Stromal cell of bone marrow (primary cell): ENCODE measurements at places on chromosomes 3 and 15.
A peak's percentile ranks its signal among the peaks of the same experiment; 100 is the strongest.

DNA sequence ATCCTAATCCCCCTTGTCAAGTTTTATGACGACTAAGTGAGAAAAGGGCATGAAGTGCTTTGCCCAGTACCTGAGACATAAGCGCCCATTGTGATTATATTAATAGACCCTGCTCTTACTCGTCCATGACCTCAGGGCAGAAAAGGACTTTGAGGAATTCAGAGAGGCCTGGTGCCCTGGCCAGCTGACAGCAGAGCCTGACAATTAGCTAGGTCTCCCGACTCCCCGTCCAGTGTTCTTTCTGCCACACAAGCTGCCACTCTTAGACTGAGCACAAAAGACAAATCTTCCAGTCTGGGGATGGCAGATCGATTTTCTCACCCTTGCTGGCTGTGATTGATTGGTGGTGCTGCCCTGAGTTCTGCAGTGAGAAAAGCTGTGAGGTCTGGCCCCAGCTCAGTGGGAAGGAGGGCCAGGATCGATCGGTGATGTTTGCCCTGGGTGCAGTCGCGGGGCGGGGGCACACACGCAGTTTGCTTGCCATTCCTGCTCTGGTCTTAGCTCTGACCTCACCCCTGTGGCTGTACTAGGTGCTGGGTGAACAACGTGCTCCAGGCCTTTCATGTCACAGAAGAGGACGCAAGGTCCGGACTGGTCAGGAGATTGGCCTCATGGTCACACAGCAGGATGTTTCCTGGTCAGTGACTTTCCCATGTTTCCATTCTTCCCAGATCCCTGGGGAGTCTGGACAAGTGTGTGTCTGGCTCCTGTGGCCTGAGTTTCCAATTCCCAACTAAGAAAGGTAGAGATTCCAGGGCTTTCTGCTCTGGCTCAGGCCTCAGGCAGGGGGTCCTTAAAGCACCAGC lies 67.4 kb upstream of the TLE3 start:
- no peak for DNase-seq

DNA sequence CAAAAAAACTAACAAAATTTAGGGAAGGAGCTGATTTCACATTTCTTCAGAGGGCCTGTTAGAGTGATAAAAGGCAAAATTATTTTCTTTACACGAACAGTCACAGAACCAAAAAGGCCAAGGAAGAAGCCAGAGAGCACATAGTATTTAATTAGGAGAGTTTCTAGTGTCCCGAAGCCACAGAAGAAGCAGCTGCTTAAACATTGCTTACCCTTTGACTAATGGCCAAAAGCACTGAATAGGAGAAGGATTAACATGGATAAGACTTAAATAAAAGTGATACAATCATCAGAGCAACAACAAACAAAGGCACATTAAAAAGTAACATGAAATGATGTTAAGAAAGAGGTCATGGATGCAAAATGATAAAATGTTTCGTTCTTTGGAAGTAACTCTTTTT lies 98.6 kb downstream of the CHL1 start:
- no peak for DNase-seq

DNA sequence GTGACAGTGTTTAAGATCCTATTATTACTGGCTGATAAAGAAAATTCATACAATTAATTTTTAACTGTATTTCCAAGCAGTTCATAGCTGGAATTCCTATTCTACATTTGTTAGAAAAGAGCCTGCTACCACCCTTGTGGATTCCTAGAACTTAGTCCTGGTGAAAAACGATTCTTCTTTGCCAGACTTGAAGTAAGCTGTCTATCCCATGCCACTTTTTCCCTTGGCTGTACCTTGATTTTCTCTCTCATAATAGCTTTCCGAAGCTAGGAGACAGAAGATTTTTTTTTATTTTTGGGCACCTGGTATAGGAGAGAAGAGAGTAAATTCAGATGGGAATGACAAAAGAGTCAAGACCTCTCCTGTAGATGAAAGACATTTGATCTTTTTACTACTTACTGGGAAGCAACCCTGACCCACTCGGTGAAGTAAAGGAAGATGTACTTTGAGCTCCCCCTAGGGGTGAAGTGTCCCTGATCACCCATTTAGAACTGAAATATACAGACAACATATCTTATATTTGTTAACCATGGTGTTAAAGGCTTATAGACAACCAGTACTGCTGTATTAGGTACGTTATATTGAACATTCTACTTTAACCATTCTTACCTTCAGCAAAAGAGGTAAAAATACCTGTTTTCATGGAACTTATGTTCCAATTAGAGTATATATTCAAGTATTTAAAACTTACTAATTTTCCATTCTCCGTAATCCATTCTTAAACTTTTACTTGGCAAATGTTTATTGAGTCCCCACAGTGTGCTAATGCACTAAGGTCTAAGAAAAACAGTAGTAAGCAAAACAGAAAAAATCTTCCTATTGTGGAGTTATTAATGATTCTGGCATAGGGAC lies 36.2 kb upstream of the C3orf38 start:
- peak; percentile 60 for DNase-seq

- no peak for DNase-seq
These were observed 31.1 kb upstream of the INSYN1 start for GRCh38 chr15:73784291-73784690.

- no peak for DNase-seq
These were observed 474.7 kb downstream of the IL5RA start for GRCh38 chr3:2635511-2635910.

DNA sequence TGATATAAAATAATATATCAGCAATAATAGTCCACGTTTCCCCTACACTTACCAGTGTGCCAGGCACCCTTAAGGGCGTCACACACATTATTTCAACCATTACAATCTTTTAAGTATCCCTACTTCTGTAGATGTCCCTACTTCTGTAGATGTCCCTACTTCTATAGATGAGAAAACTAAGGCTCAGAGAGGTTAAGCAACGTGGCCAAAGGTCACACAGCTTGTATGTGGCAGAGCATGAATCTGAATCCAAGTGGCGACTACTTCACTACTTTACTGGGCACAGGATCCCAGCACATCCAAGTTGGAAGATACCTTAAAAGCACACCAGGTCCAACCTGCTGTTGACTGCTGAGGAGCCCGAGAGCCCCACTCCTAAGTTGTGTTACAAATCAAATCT lies 77.5 kb downstream of the TLE3 start:
- DNase-seq: no peak

DNA sequence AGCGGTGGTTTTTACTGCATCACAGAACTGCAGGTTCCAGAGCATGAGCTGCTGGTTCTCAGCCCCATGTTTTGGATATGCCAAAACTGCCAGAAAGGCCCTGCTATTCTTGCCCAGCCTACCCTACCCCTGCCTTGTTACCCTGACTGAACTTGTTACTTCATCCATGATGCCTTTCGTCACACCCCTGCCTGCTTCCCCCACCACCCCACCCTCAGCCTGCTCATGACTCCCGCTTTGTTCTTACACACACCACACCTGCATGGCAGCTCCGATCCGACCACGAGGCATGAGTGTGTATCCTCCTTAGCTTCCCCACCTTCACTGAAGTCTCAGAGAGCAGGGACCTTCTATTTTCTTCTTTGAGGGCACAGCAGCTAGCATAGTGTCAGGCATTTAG lies 5.1 kb upstream of the TM4SF1 start:
- no peak for DNase-seq

- DNase-seq: no peak
These were observed 14.1 kb downstream of the LOXL1 start for GRCh38 chr15:73940061-73940981.

- no peak for DNase-seq
These were observed 32.3 kb downstream of the STOML1 start for GRCh38 chr15:73959801-73960200.

GRCh38 chr15:61459785-61460707 lies 230.9 kb upstream of the RORA start:
- peak; percentile 62 for DNase-seq
